ENCODE measurements at places on chromosomes 7 and 10. TPM values are rescaled to one million over a fixed set of nuclear protein-coding genes. Genes with fewer than 3 reads are reported as not detected.

The MYL10 gene
- polyA plus RNA-seq = 14.4 TPM

The CSGALNACT2 gene
- 23.0 TPM for polyA plus RNA-seq

The GJD4 gene
- 11.9 TPM for polyA plus RNA-seq

The STAG3 gene
- 20.2 TPM for polyA plus RNA-seq

The TACC2 gene
- polyA plus RNA-seq = 105 TPM

The CHCHD2 gene
- polyA plus RNA-seq = 246 TPM

The BUD31 gene
- 88.5 TPM for polyA plus RNA-seq

The NRG3 gene
- polyA plus RNA-seq = 0.15 TPM

DNA sequence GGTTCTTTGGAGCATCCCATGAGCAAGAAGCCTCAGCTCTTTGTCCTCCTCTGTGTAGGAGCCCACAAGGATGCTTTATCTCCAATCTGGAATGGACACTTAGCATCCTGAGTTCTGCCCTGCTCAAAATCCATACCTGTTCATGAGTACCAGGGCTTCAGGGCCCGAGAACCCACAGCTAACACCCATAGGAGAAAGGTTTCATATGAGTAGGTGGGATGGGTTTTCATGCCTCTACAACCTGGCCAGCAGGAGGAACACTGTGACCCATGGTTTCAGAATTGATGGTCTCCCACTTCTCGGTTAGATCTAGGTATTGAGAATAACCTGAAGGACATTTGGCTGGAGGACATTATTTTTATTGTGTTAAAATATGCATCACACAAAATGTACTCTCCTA lies 57.8 kb downstream of the TBXAS1 start:
- no peak for DNase-seq

DNA sequence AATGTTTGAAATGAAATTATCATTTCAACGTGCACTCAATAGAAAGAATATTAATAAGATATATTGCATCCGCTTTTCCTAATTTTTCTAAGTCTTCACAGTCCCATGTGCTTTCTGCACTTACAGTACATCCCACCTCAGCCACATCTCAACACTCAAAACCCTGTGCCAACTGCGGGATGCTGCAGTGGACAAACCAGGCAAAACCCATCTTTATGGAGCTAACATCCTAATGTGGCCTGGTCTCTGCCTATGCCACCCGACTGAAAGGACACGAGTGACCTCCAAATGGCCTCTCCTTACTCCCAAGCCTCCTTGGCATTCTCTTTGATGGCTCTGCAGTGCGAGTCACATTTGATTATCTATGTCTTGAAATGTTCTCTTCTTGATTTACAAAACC lies 57.4 kb upstream of the ADRB1 start:
- no peak for DNase-seq

DNA sequence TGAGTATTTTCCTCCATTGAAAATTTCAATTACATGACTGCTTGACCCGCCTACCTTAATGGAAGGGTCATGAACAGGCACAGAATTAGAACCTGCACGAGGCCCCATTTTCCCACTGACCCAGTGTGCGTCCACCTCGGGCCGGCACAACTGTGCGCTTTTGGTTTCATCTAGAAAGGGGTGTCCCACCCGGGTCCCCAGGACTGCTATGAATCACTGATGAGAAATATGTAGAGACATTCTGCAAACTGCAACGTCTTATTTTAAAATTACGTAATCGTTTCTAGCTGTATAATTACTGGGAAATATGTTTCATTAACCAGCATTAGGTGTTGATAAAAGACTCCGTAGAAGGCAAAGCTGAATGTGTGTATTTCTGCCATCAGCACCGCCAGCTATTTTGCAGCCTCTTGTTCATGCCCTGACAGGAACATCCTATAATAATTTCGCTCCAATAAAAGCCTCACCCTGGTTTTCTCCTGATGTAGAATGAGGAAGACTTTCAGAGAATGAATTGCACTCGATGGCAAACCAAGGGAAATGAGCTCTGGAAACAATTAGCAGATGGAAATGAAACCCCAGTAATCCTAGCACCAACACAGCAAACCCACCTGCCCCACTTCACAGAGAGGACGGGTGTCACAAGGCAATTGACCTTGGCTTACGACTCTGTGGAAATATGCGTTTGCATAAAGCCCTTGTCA lies 562.1 kb downstream of the DNAJB6 start:
- no peak for DNase-seq

DNA sequence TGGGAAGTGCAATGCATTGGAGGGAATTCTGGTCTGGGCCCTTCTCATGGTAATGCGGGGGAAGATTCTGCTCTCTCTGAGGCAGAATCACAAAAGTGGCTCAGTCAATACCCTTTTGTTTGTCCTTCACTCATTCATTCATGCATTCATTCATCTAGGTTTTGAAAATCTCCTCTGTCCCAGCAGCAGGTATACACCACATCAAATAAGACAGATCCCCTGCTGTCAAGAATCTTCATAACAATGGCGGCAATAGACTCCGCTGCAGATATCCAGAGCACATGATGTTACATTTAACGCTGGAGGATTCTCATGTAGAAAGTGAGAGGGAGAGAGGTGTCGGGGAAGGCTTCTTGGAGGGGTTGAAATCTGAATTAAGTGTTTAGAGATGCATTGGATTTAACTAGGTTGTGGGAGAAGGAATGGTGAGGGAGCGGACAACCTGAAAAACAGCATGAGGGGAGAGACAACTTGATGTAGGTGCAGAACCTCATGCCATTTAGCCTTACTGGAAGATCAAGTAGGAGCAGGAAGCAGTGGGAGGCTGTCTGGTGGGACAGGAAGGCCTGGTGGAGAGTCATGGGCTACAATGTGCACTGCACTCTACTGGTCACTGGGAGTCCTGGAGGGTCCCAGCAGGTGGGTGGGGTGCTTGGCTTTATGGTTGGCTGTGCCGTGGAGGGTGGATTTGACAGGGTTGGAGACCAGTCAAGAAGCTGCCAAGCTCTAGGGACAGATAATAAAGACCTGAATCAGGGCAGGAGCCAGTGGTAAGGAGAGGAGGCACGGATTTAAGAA lies 5.2 kb upstream of the FAM180A start:
- DNase-seq = no peak

- DNase-seq = no peak
Observed at GRCh38 chr10:21337171-21337792, 188.2 kb downstream of the SKIDA1 start.

- peak; percentile 86 for DNase-seq
Observed at GRCh38 chr10:62817766-62818425, 1.7 kb upstream of the EGR2 start.

DNA sequence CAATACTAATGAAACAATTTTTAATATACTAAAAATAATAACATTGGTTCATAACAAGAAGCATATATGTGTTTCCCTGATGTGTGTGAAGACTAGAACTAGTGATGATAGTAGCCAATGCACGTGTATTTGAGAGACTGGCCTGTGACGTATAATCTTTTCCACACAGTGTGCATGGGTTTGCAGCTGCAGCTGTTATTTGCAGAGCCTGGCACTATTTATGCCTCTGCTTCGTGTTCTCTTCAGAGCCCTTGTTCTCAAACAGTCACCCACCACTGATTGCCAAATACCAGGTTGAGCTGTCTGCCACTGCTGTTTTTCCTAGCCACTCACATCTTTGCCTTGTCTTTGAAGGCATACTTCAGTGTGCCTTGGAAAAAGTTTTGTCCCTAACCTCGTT lies 531.7 kb downstream of the ETV1 start:
- DNase-seq = peak; percentile 67

DNA sequence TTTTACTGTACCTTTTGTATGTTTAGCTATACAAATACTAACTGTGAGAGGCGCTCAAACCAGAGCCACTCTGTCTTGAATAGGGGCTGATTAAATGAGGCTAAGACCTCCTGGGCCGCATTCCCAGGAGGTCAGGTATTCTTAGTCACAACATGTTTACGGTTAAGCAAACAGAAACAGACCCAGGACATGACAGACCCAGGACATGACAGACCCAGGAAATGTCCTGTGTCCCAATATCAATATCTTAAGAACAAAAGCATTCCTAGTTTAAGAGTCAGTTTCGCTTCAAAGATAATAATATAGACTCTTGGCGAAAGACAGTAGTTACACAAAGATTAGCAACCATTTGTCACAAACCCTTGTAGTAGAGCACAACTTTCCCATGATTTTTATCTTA lies 304.5 kb downstream of the CCSER2 start:
- no peak for DNase-seq

DNA sequence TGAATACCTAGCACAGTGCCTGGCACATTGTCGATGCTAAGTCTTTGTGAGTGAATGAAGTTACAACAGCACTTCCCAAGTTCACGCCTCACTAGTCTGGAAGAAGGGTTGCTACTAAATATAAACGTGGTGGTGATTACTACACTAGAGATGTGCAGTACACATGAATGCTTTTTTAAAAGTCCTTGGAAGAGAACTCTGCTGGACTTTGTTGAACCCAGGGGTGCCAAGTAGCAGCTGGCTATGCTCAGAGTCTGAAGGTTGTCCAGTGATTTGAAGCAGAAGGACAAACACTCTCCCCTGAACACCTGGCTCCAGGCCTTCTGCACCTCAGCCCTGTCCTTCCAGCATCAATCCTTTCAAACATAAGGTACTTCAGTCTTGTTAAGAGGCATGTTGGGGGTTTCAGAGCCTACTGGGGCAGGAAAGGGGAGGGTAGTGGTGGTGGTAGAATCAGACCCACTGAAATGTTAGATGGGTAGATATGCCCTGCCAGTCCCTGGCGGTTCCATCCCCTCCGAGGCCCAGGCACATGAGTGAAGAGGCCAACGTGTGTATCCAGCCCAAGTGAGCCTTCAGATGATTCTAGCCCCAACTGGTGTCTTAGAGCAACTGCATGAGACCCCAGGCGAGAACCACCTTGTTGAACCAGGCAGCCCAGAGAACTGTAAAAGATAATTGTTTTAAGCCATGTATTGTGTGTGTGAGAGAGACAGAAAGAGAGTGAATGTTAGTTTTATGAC lies 94.4 kb downstream of the TAX1BP1 start:
- DNase-seq = no peak

GRCh38 chr7:5036446-5036845 lies 9.2 kb upstream of the RBAK start:
- no peak for DNase-seq

- DNase-seq = peak; percentile 61
Observed at GRCh38 chr7:153193144-153193595, 433.6 kb downstream of the ACTR3B start.

DNA sequence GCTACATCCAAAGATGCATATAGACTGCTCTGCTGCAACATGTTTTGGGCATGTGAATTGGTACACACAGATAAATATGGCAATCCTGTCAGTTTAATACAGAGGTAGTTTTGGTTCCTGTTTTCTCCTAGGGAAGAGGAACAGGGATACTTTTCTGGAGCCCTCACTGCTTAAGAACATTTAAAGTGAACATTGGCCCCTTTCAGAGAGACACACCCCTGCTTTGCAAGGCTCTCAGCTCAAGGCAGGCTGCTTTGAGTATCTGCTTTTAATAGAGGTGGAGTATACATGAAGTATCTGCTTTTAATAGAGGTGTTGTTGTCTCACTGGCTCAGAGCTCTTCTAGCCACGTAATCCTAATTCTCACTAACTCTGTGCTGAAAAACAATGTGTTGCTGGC lies 38.9 kb downstream of the CYP51A1 start:
- peak; percentile 5 for DNase-seq

- no peak for DNase-seq
Observed at GRCh38 chr7:2728316-2729030, 40.5 kb downstream of the AMZ1 start.

DNA sequence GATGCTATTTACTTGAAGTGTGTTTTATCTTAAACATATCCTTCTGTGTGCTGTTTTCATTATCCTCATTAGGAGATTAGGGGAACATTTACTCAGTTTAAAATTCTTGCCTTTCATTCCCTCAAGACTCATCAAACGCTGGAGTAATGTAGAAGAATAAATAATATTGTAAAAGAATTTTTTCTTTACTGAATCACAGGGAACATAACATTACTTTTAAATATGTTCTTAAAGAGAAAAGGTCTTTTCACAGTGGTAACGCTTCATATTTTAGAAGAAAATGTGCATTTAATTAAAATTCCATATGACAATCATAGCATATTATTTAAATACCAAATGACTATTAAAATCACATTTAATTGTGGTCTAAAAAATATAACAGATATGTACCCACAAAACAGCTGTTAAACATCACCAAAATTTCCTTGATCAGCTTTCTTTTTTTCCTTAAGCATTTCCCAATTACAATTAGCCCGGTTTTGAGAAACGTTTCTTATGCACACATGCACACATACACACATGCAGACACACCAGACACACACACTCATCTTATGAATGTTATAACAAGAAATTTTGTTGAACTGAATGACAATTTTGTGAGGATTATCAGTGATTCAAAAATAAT lies 102.0 kb upstream of the GLI3 start:
- DNase-seq = no peak

DNA sequence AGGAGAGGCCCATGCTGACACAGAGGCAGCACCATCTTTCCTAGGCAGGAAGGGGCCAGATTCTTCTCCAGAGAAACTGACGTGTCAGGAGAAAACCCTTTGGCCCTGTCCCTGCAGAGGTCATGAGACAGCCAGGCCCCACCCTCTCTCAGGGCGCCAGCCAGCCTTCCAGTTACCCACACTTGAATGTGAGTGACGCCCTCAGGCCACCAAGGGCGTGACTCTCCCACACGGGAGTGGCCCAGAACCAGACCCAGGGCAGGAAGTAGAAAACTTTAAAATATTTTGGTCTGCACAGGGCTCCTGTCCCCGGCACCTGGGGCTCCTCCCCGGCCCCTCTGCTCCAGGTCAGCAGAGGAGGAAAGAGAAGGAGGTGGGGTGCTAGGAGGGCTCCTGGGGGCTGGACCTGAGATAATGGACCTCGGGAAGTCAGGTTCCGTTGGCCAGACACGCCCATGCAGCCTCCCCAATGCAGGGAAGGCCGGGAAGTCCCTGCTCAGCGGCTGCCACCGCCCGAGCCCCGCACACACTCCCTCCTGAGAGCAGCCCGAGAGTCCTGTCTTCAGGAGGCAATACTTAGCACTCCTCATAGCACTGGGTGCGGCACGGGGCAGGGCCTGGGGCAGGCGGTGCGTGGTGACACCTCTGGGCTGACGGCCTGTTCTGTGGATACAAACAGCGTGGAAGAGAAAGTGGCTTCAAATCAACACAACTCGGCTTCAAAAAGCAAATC lies 67.0 kb upstream of the CFAP46 start:
- DNase-seq = peak; percentile 43

DNA sequence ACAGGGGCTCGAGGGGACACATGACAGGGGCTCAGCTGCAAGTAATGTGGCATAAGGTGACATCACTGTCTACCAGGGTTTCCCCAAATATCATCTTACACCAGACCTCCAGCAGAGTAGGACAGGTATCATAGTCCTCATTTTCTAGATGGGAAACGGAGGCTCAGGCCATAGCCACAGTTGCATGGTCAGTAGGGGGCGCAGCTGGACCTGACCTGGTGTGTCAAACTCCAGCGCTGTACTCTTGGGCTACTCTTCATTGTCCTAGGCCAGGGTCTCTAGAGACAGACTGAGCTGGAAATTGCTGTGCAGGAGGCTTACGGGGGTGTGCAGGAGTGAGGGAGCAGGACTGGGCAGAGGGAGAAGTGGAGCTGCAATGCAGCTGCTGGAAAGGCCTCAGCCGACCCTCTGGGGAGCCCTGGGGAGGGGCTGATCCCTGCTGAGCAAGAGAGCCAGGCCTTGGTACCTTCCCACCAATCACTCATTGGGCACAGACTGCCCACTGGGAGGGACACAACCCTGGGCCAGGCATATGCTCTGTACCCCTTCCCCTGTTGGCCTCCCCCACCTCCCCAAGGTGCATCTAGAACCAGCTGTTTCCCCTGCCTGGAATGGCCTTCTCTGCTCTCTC lies 89.9 kb downstream of the CDH23 start:
- peak; percentile 25 for DNase-seq

Measured in muscle of leg (tissue), 16 donors.